OCI-M1 (cell line): ENCODE measurements at places on chromosomes 2 and 18.

DNA sequence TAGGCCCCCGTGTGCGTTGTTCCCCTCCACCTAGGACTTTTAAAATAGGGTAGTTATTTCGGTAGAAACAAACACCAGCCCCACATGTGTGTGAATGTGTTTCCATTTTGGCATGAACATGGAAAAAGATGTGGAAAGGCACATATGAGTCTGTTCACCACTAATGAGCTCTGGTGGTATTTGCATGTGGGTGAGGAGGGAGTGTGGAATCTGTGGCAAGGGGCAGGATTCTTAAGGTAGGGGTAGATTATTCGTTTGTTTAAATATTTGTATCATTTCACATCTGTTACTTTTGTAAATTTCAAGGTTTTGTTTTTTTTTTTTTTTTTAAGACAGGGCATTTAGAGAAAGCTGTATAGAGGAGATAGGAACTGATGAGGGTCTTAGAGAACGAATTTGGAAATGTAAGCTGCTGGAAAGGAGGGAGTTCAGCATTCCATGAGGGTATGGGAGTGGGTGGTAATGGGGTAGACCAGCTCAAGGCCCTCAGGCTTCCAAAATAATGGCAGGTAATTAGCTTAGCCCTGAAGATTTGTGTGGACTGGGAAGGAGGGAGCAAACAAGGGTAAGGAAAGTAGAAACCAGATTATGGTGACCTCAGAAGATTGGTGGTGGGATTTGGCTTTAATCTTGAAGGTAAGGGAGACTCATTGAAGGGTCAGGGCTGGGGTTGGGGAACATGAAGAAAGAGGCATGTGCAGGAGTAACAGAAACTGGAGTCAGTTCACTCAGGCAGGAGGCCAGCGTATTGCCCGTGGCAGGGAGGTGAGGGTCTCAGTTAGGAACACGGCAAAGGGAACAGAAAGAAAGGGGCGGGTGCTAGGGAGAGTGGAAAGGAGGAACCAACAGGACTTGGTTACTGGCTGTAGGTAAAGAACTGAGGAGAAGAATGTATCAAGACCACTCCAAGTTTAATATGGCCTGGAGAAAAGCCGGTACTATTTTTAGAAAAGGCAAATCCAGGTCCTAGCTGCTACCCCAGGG is 123.6 kb downstream of the PLB1 start:
- no peak for DNase-seq

GRCh38 chr2:10173258-10174005 is 50.9 kb downstream of the RRM2 start:
- no peak for DNase-seq

- DNase-seq: no peak
These were observed 670.3 kb upstream of the SALL3 start for GRCh38 chr18:78309307-78309706.

GRCh38 chr2:28951910-28952835 is 28.9 kb upstream of the TOGARAM2 start:
- DNase-seq: peak; percentile 52

DNA sequence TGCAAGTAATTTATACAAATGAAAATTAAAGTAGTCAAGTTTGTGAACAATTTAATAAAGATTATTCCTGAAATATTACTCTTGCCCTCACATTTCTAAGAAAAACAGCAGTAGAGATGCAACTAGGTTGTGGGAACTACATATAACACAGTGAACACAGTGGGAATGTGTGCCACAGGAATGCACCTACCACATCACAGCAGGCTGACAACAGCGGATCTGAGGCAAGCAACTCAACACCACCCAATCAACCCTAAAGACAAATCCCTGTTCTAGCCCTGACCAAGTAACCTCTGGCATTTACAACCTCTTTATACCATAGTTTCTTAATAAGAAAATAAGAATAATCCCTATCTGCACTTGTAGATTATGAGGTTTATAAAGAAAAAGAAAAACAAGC is 23.4 kb downstream of the MBOAT2 start:
- no peak for DNase-seq

DNA sequence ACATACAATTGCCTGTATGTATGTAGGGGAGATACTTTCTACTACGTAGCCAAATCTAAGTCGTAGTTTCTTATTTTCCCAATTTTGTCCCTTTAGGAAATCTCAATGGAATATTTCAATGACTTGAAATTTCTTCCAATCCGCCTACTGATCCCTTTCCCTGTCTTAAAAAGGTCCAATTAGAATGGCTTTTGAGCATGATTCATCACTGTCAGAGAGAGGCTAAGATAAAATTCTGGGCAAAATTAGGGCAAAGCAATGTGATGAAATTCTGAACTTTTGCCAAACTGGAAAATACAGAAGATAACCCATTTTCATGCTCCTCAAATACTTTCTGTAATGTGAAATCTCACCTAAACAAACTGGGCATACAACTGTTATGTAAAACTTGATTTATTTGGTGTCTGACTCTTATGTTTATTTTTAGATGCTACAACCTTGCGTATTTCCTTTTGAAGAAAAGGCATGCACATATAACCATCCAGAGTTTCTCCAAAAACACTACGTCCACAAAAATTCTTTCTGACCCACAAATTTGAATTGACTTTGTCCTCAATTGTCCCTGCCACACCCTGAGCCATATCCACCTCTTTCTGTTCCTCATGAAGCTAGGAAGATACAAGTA is 147.1 kb downstream of the IKZF2 start:
- peak; percentile 51 for DNase-seq

DNA sequence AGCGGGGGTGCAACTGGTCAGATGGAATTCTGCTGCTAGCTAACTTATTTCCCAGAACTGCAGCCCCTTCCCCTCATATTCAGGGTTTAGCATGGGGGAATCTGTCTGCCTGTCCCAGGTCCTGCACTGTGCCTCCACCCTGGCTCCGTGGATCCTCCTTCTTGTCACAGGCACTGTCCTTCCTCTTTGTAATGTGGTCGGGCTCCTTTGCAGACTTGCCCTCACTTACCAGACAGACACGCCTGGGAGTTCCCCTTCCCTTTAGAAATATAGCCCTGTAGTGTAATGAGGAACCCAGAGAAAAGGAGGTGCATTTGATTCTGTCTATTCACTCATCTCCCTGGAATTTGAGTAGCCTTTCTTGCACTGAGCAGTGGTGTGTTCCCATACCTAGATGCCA is 108.7 kb downstream of the TRIM43 start:
- peak; percentile 15 for DNase-seq

GRCh38 chr2:143152637-143153036 is 23.4 kb downstream of the ARHGAP15 start:
- peak; percentile 45 for DNase-seq

GRCh38 chr2:201969938-201970785 is 63.5 kb upstream of the FZD7 start:
- no peak for DNase-seq

DNA sequence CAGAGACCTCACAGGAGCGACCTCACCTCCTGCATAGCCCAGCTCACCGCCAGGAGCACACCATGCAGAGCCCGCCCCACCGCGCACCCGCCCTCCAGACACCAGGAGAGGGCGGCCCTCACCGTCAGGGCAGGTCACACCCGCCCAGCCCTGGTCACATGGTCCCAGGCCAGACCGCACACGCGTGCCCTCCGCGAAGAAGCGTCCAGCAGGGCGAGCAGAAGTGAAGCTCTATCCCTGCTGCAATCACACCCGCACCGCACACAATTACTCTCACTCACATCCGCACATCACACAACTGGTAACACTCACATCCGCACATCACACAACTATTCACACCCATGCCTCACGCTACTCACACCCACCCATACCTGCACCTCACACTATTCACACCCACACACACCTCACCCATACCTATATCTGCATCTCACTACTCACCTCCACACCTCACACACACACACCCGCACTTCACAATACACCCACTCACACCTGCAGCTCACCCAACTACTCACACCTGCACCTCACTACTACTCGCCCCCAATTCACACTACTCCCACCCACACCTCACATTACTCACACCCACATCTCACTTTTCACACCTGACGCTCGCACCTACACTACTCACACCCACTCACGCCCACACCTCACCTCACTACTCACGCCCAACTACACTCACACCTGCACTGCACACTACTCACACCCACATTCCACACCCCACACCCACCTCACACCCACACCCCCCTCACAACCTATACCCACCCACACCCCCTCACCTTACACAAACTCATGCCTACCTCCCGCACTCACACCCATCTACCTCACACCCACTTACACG is 242.0 kb downstream of the HDAC4 start:
- no peak for DNase-seq

- DNase-seq: peak; percentile 90
These were observed 363.5 kb upstream of the TNP1 start for GRCh38 chr2:217223222-217223930.

GRCh38 chr2:103823847-103824246 is 1030.1 kb upstream of the POU3F3 start:
- DNase-seq: no peak

DNA sequence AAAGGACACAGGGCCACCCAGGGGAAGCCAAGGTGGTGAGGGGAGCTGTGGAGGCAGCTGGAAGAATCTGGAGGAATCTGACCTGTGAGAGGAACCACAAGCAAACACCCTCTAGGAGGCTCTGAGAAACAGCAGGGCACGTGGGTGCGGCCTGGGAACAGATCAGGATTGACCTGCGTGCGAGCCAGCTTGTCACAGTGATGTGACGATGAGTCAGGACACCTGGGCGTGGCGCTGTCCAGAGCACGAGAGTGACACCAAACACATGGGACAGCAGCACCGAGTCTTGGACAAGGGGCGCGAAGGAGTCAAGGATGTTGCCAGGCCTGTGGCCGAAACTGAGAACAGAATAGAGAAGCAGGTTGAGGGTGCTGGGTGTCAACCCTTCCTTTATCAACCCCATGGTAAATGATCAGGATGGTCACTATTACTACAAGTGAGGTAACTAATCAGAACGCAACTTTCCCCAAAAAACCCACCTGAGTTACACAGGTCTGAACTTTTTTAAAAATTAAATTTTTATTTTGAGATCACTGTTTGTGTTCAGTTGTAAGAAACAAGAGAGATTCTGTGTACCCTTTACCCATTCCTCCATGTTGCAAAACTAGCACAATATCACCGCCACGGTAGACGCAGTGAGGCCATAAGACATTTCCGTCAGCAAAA is 637 bp upstream of the SFT2D3 start:
- peak; percentile 53 for DNase-seq

DNA sequence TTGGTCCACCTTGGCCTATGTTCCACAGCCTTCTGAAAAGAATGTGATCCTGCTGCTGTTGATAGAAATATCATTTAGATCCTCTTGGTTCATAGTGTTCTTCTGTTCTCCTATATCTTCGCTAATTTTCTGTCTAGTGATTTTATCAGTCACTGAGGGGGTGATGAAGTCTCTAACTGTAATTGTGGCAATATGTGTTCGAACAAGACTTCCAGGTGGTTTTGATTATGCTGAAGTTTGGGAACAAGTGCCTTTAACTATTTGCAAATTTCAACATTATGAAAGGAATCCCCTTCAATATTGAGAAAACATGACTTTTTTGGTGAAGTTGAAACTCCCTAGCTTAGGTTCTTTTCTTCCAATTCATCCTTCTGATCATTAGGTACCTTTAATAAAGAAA is 140.4 kb downstream of the MTX2 start:
- no peak for DNase-seq

GRCh38 chr18:78721238-78721875 is 258.3 kb upstream of the SALL3 start:
- no peak for DNase-seq

DNA sequence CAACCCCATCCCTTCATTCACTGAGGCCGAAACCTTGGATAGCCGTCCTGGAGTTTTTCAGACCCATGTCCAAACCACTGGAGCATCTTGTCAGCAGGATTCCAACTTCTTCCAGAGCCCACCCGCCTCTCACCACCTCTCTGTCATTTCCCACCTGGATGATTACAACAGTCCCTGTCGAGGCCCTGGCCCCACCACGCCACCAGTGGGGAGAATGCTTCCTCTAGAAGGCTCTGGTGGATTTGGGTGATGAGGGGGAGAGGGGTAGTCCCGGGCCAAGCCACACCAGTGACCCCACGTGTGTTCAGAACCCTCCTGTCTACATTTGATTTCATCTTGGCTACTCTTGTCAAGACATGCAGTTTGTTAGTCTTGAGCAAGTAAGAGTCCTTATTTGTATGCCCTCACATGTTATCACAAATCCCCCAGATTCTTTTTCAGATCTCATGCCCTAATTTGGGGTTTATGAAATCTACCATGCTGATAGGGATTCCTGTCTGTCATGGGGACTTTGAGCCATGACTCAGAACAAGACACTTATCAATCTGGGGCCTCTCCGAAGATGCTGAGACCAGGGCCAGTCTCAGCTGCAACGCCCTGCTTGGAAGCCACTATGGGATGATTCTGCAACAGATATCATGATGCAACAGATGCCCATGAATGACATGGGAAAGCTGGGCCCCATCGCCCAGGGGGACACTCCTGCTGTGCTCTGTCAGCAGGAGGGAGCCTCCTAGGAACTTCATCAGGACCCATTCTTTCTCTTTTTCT is 186.1 kb downstream of the ZFP36L2 start:
- peak; percentile 36 for DNase-seq

- peak; percentile 70 for DNase-seq
These were observed 110.7 kb downstream of the NFATC1 start for GRCh38 chr18:79506191-79507075.

DNA sequence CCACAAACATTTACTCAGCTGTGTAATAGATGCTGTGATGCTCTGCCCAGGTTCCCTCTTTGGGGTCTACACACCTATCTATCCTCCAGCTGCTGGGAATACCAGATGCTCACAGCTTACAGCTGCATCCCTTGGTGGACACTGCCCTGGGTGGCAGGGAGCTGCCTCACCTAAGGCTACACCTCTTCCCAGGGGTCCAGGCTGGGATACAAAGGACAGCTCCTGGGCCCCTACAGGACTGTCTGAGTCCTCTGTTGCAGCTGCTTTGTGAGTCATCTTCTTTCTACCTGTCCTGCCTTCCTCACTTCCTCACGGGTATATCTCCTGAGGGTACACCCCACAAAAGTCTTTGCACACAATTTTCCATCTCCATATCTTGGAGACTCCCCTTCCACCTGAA is 27.6 kb downstream of the THNSL2 start:
- no peak for DNase-seq

- no peak for DNase-seq
These were observed 15.7 kb downstream of the KIAA2012 start for GRCh38 chr2:202088777-202089176.

DNA sequence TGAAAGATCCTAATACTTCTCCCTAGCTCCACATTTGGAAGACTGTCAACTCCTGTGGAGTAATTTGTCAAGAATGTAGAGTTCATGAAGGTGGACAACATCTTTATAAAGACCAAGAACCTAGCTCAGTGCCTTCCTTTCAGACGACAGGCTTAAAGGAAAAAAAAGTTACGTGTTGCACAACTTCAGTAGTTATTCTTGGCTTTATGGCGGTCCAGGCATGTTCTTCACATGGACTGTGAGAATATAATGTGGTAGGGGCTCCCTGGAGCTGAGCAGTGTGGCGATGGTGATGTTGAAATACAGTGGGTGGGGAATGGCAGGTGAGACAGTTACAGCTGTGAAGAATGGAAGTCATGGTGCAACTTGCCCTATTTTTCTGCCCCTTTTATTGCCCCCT is 3.9 kb downstream of the TAF1B start:
- no peak for DNase-seq

- no peak for DNase-seq
These were observed 89.0 kb downstream of the FAM117B start for GRCh38 chr2:202723746-202724145.

- DNase-seq: no peak
These were observed 227.9 kb downstream of the GBX2 start for GRCh38 chr2:235940330-235940729.
